Stimulated activated CD4-positive, alpha-beta T cell treated with anti-CD3 and anti-CD28 coated beads, TNF-alpha, amount 100 ng/mL, for 4 hours (primary cell): ENCODE measurements at places on chromosomes 3 and 15.

DNA sequence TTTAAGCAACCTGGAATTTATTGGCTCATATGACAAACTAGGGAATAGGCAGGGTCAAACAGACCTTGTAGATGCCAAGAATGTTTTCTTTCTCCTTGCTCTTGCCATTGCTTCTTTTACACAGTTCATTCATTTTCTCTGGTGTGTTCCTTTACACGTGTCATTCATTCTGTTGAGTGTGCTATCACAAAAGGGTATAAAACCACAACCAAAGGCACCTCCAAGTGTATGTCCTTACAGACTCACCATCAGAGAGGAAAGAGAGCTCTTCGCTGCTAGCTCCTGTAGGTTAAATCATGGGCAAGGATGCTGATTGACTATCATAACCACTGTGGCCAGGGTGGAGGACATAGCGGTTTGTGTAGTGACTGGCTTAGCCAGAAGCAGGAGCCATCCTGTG, 19.2 kb upstream of the FRMD4B start:
- no peak for DNase-seq

DNA sequence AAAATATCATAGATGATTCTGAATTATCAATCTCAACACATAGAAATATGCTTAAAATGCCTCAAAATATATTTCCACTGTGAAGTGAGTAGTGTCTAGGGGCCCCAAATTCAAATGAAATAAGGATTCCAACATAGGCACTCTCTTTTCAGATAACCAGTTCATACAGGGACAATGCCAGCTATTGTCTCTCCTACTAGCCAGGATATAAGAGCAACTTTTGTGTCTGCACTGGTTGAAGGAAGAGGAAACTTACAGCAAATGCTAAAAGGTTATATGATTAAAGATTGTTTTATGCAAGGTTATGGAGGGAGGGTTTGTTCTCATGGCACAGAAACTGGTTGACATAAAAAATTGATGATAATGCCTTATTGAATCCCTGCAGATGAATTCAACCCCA, 579.4 kb upstream of the ALCAM start:
- DNase-seq, result no peak

GRCh38 chr3:52256622-52257021, 11.1 kb downstream of the PPM1M start:
- DNase-seq, result no peak

GRCh38 chr15:77421370-77421700, 647 bp downstream of the HMG20A start:
- DNase-seq, result no peak

GRCh38 chr3:11832981-11833905, 13.4 kb downstream of the TAMM41 start:
- DNase-seq, result no peak

DNA sequence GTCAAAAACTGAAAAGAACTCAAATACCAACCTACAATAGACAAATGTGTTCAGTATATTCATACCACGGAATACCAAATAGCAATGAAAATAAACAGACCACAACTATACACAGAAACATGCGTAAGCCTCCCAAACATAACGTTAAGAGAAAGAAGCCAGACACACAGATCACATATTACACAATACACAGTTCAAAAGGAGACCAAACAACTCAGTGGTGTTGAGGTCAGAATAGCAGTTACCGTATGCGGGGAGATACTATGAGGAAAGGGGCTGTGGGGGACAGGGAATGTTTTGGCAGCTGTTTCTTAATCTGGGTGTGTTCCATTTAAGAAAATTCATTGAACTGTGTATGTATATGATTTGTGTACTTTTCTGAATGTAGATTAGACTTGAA, 6.6 kb downstream of the OSBPL10 start:
- no peak for DNase-seq

GRCh38 chr3:18988614-18989229, 159.6 kb upstream of the KCNH8 start:
- no peak for DNase-seq

GRCh38 chr3:17302774-17303173, 418.0 kb downstream of the PLCL2 start:
- no peak for DNase-seq

DNA sequence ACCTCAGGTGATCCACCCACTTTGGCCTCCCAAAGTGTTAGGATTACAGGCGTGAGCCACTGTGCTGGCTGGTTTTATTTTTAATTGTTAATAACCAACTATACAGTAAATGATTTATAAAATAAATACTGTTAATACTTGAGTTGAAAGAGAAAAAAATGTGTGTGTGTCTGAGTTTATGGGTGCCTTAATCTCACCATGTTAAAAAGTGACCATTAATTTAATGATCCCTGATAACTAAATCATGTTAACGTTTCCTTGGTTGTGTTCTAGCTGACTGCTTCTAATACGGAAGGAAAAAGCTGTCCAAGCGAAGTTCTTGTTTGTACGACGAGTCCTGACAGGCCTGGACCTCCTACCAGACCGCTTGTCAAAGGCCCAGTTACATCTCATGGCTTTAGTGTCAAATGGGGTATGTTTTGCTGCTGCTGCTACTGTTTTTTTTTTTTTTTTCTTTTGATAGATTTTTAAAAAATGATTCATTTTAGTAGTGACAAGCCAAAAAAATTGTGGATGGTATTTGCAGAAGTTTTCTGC, 113.5 kb downstream of the GHSR start:
- DNase-seq, result no peak

GRCh38 chr3:158108445-158108985, 1.4 kb upstream of the RSRC1 start:
- no peak for DNase-seq

- no peak for DNase-seq
Observed at GRCh38 chr3:37228749-37229148, 54.4 kb upstream of the LRRFIP2 start.

- no peak for DNase-seq
Observed at GRCh38 chr3:86986671-86987420, 4.1 kb downstream of the VGLL3 start.

DNA sequence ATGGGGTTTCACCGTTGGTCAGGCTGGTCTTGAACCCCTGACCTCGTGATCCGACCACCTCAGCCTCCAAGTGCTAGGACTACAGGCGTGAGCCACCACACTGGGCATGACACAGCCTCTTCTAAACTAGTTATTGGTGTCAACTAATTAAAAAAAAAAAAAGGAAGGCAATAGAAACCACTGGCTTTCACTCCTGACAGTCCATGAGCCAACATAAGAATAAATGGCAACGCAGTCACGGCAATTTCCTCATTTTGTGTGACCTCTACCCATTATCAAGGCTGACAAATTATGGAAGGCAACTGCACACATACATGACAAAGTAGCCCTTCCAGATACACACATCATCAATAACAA, 5.9 kb downstream of the ARHGEF3 start:
- no peak for DNase-seq

DNA sequence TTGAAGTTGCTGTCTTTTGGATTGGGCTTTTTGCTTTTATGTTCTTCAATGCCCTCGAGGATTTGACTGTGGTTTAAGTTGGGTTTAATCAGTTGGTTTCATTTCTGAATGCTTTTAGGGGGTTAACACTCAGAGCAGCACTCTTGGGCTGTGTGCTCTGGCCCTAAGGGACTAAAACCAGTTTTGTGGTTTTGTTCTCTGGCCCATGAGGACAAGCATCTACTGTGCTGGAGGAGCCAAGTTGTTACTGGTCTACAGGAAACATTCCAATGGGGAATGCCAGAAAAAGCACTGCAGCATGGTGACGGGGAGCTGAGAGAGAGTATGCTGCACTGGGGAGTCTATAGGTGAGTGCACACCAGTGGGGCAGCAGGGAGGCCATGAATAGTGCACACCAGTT, 596.9 kb downstream of the ZBBX start:
- DNase-seq, result no peak

DNA sequence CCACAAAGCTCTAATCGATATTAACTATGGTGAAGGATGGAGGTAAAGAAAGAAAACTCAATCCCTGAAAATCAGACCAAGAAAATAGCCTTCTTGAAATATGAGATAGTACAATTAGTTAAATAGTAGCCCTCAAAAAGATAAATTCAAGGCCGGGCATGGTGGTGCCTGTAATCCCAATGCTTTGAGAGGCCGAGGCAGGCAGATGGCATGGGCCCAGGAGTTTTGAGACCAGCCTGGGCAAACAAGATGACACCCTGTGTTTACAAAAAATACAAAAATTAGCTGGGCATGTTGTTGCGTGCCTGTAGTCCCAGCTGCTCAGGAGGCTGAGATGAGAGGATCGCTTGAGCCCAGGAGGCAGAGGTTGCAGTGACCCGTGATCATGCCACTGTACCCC, 31.6 kb upstream of the CEP152 start:
- no peak for DNase-seq

DNA sequence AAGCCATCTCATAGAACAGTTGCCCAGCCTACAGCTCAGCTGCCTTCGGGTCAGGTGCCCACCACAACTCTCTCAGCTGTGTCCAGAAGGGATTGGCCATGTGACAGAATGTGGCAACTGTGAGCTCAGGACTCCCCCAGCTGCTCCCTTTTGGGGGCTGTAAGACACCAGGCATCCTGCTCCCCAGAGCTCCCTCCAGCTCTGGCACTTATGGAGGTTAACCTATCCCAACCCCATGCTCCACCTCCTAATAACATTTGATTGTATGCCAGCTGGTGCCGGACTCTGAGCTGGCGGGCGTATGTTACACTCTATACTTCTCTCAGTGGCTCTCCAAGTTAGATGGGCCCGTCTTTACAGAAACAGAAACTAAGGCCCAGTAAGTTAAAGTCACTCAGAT, 222.8 kb downstream of the FAM43A start:
- DNase-seq, result no peak

GRCh38 chr3:24254649-24255048, 240.0 kb downstream of the THRB start:
- no peak for DNase-seq

DNA sequence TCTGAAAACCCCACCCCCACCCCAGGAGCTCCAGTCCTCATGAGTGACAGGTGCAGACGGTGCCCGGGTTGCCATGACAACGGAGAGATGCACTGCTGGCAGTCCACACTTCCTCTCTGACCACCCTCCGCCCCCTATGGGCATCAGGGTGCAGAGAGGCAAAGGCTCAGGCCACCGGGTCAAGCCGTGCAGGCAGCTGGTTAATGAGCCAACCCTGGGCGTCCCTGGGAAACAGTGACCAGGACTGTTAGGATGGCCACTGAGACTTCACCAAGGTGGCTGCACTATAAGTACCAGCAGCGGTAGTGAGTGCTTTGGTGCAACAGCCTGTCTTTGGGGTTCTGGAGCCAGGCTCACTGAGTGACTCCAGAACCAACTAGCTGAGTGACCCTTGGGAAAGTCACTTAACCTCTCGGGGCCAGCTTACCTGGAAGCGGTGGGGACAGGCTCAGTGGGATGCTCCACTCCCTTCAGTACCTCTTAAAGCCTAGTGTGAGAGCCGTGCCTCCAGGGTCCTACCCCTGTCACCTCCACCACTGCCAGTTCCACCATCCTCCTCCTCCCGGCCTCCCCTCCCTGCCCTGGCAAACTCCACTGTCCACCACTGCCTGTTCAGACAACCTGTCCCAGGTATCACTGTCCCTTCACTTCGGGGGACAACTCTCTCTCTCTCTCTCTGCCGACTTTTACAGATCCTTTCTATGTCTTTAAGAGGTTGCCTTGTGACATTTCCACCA, 121.0 kb upstream of the PRR20G start:
- DNase-seq, result no peak

DNA sequence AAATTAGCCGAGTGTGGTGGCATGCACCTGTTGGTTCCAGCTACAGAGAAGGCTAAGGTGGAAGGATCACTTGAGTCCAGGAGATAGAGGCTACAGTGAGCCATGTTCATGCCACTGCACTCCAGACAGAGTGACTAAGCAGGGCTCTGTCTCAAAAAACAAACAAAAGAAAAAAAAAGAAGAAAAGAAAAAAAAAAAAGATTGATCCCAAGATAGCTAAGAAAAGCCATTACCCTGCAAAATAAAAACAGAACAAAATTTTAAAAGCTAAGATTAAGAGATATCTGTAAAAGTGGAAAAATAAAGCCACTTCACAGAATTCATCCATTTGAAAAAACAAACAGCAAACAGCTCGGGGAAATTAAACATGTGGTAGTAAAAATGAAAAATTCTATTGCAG, 23.8 kb downstream of the LRRC2 start:
- no peak for DNase-seq

DNA sequence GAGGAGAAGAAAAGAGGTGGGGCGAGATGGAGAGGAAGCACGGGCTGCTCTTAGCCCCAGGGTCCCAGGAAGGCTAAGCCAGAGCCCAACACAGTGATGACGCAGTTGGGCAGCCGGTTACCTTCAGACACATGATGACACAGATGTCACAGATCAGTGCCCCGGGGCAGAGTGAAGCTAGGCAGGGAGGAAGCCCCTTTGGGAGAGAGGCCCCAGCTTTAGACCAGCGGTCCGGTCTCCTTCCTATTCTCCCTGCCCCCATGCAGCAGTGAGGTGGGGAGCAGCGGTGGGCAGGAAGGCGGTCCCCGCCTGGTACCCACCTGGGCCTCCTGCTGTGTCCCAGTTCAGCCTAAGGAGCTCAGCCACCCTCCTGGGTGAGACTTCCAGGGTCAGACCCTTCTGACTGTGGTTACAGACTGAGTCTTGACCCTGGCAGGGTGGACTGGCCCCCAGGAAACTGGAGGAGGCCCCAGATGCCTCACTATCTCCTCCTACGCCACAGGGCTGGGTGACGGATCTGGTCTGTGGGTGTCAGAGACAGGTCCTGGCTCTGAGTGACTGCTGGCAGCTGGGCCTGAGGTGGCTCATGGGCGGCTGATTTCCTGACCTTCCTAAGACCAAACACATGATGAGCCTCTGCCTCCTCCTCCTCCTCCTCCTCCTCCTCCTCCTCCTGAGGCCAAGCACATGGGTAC, 38.8 kb upstream of the LINGO1 start:
- DNase-seq, result no peak

GRCh38 chr3:127589600-127590281, 792 bp downstream of the TPRA1 start:
- DNase-seq, result no peak

GRCh38 chr15:48929661-48930060, 34.1 kb downstream of the SHC4 start:
- DNase-seq, result no peak

- DNase-seq, result peak; percentile 23
Observed at GRCh38 chr15:40439960-40440742, 602 bp upstream of the BAHD1 start.

GRCh38 chr3:177916461-177916860, 619.8 kb upstream of the KCNMB2 start:
- no peak for DNase-seq

- no peak for DNase-seq
Observed at GRCh38 chr3:183980403-183980802, 37.3 kb downstream of the ABCC5 start.
